Right renal cortex interstitium (tissue), 3 donors: ENCODE measurements at places on chromosomes 16 and 17.

GRCh38 chr17:7841396-7841914, 7.4 kb downstream of the KDM6B start:
- DNase-seq: no peak

- no peak for DNase-seq
Measured at GRCh38 chr16:5509794-5510193, 412.2 kb upstream of the EEF2KMT start.

- no peak for DNase-seq
Measured at GRCh38 chr16:2232094-2232990, 3.9 kb upstream of the DNASE1L2 start.

GRCh38 chr17:58278661-58279015, 2.1 kb downstream of the MPO start:
- no peak for DNase-seq

DNA sequence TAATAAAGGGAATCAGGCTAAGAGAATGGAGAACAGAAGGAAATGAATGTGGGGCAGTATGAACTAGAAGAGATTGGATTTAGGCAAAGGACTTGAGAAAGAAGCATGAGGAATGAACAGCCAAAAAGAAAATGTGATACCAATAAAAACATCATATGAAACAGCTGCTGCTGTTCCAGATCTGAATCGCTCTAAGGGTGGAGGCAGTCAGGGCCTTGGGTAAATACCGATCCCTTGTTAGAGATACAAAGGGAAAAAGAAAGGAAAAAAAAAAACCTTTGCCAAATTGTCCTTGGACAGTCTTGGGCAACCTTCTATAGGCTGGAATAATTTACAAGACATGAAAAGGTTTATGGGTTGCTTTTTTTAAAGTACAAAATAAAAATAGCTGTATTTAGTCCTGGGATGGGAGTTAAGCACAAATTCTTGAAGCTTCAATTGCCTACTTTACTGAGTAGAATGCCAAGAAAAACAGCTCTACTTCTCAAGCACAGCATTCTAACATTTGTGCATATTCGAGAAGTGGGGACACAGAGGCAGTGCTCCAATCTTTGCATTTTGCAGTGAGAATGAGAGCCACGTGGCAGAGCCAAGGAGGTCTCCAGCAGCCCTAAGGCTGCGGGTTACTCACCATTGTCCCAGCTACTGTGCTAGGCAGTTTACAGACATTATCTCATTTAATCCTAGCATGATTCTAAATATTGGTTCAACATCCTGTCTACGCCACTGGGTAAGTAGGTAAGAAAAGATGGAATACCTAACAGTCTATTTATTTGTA, 43.3 kb upstream of the PSMD7 start:
- no peak for DNase-seq

DNA sequence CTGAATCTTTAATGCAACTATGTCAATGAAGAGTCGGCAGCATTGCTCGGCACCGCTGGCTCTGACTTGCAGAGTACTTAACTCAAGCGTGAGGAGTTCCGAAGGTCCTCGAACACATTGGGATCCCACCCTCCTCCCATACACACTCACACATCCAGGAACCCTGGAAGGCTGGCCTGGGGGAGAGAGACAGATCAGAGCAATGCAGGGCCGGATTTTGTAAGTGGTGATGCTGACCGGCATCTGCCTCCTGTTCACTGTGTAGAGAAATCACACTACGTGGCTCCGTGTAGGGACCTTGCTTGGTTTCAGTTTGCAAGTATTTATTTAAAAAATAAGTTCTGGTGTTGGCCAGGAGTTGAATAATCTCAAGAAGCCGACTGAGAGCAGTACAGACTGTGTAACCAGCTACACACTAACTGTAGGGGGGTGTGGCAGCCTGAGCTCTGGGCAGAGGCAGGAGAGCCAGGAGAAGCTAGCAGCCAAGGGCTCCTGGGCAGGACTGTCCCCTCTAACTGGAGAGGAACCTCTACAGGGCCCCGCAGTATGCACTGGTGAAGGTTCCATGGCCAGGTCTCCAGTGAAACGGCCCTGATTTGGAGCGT, 190.2 kb upstream of the TNRC6C start:
- no peak for DNase-seq

DNA sequence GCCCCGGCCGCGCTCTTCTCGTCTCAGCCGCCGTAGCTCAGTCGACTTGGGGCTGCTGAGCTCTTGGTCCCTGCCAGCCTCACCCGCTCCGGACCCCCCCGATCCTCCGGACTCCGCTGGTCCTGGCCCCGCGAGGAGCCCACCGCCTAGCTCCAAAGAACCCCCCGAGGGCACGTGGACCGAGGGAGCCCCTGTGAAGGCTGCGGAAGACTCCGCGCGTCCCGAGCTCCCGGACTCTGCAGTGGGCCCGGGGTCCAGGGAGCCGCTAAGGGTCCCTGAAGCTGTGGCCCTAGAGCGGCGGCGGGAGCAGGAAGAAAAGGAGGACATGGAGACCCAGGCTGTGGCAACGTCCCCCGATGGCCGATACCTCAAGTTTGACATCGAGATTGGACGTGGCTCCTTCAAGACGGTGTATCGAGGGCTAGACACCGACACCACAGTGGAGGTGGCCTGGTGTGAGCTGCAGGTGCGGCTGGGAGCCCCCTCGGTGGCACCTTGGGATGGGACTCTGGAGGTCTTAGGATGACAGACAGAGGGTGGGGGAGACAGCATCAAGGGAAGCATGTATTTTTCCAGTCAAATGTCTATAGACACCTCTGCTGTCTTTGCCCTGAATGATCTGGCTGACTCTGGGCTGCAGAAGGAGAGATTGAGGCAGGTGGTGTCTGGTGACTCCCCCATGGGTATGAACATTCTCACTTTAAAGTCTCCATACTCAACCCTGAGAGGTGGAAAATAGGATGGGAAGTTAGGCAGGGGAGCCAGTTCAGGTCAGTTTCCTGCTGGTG, 635 bp downstream of the WNK4 start:
- no peak for DNase-seq

DNA sequence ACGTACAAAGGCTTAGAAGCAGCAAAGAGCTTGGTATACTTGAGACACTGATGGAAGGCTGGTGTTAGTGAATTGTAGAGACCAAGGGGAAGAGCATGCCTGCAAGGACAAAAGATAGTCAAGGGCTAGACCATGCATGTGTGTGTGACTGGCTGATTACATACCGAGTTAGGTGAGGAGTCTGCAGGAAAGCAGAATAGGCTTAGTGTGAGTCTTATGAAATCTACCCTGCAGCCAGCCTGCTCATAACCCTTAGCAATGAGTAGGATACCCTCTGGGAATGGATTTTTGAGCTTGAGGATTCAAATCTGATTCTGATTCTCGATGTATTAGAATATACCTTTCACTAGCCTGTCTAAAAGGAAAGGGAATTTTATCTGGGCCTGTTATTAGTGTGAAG, 77.0 kb downstream of the TANGO6 start:
- DNase-seq: no peak

GRCh38 chr16:87067003-87067556, 250.1 kb downstream of the C16orf95 start:
- no peak for DNase-seq
